ENCODE measurements at places on chromosomes 12 and 14.

GRCh38 chr12:26425587-26426260 lies 230.4 kb downstream of the SSPN start:
- DNase-seq, result no peak

GRCh38 chr12:110015132-110015531 lies 15.9 kb downstream of the ANKRD13A start:
- DNase-seq, result no peak

GRCh38 chr12:42961395-42961794 lies 371.8 kb upstream of the PRICKLE1 start:
- no peak for DNase-seq

GRCh38 chr14:105047283-105048016 lies 17.8 kb downstream of the GPR132 start:
- DNase-seq, result no peak

DNA sequence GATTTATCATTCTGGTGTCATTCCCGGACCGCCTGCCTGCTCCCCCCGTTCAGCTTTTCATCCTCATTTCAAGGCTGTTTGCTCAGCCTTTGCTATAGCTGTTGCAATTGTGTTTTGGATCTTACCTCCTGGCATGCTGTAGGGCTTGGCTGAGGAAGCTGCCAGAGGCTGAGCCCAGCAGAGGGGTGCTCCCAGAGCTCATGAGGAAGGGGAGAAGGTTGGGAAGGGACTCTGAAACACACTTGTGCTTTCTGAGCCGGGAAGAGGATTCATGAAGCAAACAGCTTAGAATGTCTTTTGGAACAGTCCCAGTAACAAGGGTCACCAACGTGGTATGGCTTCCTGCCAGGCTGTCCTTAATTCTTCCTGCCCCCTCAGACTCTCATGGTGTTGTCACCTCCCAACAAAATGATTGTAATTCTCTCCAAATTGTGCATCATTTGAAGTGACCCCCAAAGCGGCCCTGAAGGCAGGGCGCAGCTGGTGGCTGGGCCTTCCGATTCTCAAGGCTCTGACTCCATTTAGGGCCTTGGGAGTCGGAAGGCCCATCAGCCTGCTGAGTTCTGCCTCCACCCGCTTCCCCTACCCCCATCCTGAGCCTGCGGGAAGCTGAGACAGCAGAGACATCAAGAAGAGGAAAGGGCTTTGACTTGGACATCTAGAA lies 111.9 kb upstream of the ARHGAP5 start:
- DNase-seq, result no peak

GRCh38 chr12:130563323-130563722 lies 152.8 kb downstream of the RIMBP2 start:
- DNase-seq, result no peak

DNA sequence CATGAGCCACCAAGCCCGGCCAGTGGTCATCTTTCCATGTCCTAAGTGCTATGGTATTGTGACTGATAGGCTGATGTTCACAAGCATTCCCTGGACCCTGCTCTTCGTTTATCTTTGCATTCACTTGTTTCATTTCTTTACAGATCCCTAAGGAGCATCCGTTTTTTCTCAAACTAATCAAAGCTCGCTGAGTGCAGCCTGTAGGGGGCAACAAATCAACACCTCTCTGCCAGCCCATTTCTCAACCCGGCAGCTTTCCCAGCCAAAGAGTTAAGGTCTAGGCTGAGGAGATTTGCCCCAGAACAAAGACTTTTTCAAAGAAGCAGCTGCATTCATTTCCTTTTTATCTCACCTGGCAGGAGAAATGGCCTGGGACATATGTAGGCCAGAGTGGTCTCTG lies 12.1 kb downstream of the SIRT4 start:
- DNase-seq, result no peak

- no peak for DNase-seq
Observed at GRCh38 chr14:33917661-33918060, 33.2 kb downstream of the EGLN3 start.

GRCh38 chr12:56461235-56462159 lies 6.9 kb upstream of the SPRYD4 start:
- no peak for DNase-seq

- DNase-seq, result no peak
Observed at GRCh38 chr14:72652179-72652578, 241.7 kb downstream of the DPF3 start.

- DNase-seq, result no peak
Observed at GRCh38 chr14:95776798-95777534, 63.0 kb upstream of the TCL1A start.

DNA sequence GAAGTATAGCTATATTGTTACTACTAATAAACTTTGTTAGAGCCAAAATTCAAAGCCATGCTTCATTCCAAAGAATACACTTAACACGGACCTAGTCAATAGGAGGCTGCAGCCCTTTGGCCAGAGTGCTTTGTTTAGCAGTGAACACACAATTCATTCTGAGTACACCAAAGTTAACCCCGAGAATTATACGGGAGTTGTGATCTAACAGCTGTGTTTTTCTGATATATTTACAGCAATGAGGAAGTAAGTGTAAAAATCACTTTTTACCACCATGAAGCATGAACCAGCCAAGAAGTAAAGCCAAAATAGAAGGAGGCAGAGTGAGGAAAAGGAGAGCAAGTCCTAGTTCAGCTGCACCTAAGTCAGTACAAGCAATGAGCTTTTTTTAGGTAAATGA lies 156.8 kb upstream of the PDE3A start:
- DNase-seq, result no peak

DNA sequence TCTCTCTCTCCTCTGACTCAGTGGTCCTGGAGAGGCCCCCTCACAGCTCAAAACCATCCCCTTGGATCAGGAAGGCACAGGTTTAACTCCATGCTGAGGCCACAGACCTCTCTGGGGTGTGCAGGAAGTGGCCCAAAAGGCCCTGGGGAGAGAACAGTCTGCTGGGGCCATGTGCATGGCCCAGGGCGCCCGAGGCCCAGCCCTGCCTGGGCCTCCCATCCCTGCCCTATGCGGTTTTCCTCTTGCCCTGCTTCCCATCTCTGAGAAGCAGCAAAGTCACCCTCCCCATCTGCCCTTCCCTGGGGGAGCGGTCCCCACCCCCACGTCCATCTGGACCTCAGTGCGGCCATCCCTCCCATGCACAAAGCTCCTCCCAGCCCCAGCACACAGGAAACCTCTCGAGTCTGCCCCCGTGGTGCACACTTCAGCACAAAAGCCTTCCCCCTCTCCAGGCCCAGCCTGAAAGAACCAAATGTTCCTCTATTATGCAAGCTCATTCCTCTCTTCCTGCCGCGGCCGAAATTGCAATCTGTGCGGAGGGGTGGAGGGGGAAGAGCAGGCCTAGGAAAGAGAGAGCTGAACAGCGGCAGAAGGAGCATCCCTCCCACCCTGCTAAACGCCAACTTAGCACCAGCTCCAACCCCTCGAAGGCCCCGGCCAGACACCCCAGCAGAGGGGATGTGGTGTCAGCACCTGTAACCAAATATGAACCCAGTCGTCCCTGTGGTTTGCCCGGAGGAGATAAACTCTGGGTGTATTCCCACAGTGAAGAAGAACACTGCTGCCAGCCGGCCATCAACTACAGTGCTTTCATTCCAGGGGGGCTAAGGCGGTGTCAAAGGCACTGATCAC lies 108.5 kb downstream of the SCARB1 start:
- DNase-seq, result no peak

DNA sequence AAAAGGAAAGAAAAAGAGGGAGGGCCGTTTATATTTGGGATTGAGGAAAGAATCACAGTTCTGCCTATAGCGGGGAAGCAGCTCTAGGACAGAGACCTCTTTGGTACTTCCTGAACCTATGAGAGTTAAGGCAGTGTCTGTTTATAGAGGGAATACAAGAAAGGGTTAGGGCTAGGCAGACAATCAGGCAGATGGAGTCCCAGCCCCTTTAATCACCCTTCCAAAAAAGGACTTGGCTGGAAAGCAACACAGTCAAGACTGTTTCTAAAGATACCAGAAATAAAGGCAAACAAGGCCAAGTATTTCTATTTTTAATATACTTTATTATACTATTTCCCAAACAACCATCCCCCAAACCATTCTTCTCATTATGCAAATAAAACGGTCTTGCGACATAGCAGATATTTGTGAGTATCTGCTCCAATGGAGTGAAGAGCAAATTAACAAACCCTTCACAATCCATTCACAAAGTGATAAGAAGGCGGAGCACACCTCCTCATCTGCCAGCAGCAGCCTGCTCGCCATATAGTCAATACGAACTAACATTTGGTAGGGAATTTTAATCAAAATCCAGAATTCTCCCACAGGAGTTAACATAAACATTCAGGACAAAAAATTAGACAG lies 697 bp upstream of the GRIP1 start:
- DNase-seq, result no peak

DNA sequence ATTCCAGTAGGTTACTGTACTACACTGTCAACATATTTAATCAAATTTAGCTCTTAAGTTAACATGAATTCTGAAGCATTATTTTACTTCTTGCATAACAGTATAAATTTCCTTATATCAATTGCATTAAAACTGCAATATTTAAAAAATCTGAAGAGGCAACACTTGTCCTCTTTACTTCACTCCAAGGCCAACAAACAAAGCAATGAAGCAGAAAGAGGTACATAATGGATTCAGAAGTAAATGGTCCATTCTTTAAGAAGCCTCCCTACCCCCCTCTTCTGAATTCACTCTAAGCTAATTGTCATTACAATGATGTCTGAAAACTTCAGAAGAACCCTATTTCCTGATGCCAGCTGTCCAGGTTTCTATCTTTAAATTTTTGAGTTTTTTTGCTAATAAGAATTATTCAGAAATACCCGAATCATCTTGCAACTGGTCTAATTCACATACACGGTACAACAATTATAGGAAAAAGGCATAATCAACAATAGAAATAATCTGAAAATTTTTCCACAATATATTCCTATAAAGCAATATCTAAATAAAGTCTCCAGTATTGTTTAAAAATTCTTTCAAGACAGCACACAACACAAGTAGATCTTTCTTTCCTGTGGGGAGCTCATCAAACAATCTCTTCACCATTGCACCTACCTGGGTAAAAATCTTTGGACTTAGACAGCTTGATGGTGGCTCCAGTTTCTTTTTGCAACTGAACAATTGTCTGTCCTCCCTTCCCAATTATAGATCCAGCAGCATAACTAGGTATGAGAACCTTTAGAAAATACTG lies 2.9 kb downstream of the NOVA1 start:
- DNase-seq, result no peak

GRCh38 chr12:92701441-92701840 lies 1.3 kb upstream of the PLEKHG7 start:
- no peak for DNase-seq

- no peak for DNase-seq
Observed at GRCh38 chr14:36671149-36671548, 9.5 kb downstream of the PAX9 start.

DNA sequence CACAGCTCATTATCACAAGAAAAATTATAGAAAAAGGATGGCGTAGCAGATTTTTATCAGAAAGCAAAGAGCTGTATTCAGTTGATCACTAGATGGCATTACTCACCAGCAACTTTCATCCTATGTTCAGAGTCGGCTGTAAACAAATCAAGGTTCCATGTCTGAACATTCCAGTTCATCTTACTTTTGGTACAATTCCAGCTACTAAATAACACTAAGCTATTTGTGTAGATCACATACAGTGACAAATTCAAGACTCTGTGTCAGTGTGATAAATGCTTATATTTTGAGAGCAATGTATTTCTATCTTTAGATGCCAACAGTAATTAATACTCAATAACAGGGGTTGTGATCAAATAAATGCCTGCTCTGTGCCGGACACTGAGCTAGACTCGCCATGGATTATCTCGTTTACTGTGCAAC lies 30.1 kb downstream of the NRDE2 start:
- DNase-seq, result no peak

DNA sequence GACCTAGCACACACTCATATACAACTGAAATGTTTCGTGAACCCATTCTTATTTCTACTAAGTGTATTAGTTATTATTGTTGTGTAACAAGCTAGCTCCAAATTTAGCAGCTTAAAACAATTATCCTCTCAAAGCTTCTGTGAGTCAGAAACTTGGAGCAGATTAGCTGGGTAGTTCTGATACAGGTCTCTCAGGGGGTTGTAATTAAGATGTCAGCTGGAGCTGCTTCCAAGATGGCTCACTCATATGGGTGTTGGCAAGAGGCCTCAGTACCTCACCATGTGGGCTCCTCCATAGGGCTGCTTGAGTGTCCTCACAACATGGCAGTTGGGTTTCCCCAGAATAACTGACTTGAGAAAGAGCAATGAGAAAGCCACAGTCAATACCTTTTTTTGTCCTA lies 9.8 kb downstream of the GPR135 start:
- no peak for DNase-seq

- no peak for DNase-seq
Observed at GRCh38 chr12:86376052-86376451, 119.9 kb upstream of the MGAT4C start.

DNA sequence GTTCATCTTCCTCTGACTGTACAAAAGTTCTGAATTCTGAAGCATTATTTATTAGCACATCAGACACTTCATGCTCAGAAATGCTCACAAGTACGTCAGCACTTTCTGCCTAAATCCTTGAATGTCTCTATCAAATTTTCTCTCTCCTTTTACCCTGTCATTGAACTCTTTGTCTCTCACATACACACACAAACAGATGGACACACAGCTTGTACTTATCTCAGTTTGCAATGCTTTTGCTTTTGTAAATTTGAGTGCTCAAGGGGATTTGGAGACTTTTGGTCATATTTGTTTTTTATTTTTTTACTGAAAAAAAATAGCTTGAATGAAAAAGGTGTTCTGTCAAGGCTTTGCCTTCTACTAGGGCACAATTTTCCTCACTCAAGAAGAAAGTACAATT lies 64.2 kb upstream of the PDZRN4 start:
- DNase-seq, result no peak

DNA sequence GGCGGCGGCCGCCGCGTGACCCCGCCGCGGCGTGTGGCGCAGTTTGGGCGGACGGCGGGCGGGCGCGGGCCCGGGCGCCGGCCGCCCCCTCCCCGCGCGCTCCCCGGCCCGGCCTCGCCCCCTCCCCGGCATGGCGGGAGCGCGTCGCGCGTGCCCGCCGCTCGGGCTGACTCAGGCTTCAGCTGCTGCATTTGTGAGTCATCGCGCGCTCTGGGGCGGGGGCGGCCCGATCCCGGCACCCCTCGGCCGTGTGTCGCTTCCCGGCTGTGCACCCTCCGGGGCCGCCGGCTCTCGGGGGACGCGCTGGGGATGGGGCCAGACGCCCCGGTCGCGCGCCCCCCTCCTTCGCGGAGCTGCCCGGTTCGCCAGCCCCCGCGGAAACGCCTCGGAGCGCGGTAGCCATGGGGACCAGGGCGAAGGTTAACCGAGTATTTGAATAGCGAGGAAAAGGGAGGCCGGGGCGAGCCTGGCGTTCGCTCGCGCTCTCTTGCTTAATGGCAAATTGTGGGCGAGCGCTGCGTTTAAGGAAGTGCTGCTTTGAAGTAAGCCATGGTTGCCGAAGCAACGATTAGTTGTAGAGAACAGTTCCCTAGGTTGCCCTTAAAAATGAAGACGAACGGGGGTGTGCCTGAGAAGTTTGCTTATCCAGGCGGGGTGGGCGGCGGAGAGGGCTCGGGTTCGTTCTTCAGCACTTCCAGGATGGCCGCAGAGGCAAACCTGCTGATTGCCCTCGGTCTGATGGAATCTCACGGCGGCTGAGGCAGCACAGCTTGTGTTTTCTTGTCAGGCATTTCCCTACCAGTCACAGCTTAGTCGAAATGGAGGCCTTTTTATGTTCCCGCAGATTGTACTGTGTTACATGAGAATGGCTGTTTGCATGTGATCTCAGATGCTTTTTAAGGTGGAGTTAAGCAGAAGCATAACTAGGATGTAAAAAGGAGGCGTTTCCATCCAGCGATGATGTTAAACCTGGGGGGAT lies 896 bp downstream of the EIF5 start:
- peak; percentile 67 for DNase-seq

All from activated naive CD4-positive, alpha-beta T cell (primary cell).